A549 treated with Mapracorat at 1 μM for 4 hours (cell line): ENCODE measurements at places on chromosomes 3 and 15. TPM values are rescaled to one million over a fixed set of nuclear protein-coding genes. Genes with fewer than 3 reads are reported as not detected.

The AAGAB gene
- total RNA-seq = 62.7 to 69.6 TPM (median 65.9 TPM) in 5 replicates

The FAM98B gene
- 8.4 to 11.5 TPM (median 9.5 TPM) in 5 replicates for total RNA-seq

The LMAN1L gene
- not detected in 5 replicates for total RNA-seq

The PPP2R3A gene
- 1.4 to 2.9 TPM (median 2.2 TPM) in 5 replicates for total RNA-seq

The UPK1B gene
- total RNA-seq = 10.7 to 14.6 TPM (median 12.3 TPM) in 5 replicates

The GOLGA8S gene
- 0.10 to 0.23 TPM (median 0.18 TPM) in 5 replicates for total RNA-seq

The MORC1 gene
- not detected in 5 replicates for total RNA-seq

The CACNA2D3 gene
- 0.09 to 0.34 TPM (median 0.17 TPM) in 5 replicates for total RNA-seq

The IMPG2 gene
- total RNA-seq = 0.01 to 0.02 TPM (median 0.02 TPM) in 3 of 5 replicates, not detected in the others

The SERPINI1 gene
- total RNA-seq = 2.4 to 3.1 TPM (median 2.8 TPM) in 5 replicates

The PIF1 gene
- total RNA-seq = 11.6 to 23.5 TPM (median 16.4 TPM) in 5 replicates

The AADACL2 gene
- total RNA-seq = not detected in 5 replicates

The CGNL1 gene
- total RNA-seq = 0.68 to 0.85 TPM (median 0.77 TPM) in 5 replicates

The GMNC gene
- total RNA-seq = 0.04 TPM in 1 of 5 replicates, not detected in the others

The CASR gene
- not detected in 5 replicates for total RNA-seq

The CCR9 gene
- not detected in 5 replicates for total RNA-seq

The RGMA gene
- total RNA-seq = 0.10 to 0.56 TPM (median 0.22 TPM) in 5 replicates

The PPIP5K1 gene
- total RNA-seq = 4.7 to 7.8 TPM (median 6.9 TPM) in 5 replicates

The C3orf70 gene
- 0.02 to 0.05 TPM (median 0.04 TPM) in 3 of 5 replicates, not detected in the others for total RNA-seq

The ITIH1 gene
- not detected in 5 replicates for total RNA-seq

The AGBL1 gene
- not detected in 5 replicates for total RNA-seq

The PROS1 gene
- total RNA-seq = 9.8 to 13.3 TPM (median 11.4 TPM) in 5 replicates

The LTF gene
- 0.06 TPM in 1 of 5 replicates, not detected in the others for total RNA-seq

The FBXO40 gene
- total RNA-seq = not detected in 5 replicates

The FBXW12 gene
- total RNA-seq = not detected in 5 replicates

The SLC12A6 gene
- 4.3 to 6.5 TPM (median 6.3 TPM) in 5 replicates for total RNA-seq

The PTX3 gene
- total RNA-seq = 0.70 to 1.4 TPM (median 1.0 TPM) in 5 replicates

The TJP1 gene
- total RNA-seq = 63.0 to 77.4 TPM (median 72.4 TPM) in 5 replicates

The REC114 gene
- total RNA-seq = not detected in 5 replicates

The CPA3 gene
- total RNA-seq = not detected in 5 replicates

The NR2E3 gene
- total RNA-seq = 0.08 to 0.31 TPM (median 0.25 TPM) in 5 replicates

The NBEAL2 gene
- total RNA-seq = 53.0 to 93.2 TPM (median 64.3 TPM) in 5 replicates

The NANOGP8 gene
- not detected in 5 replicates for total RNA-seq

The CCR2 gene
- total RNA-seq = not detected in 5 replicates

The MAP1A gene
- 0.57 to 0.66 TPM (median 0.64 TPM) in 5 replicates for total RNA-seq

The ULK3 gene
- total RNA-seq = 26.3 to 39.5 TPM (median 33.7 TPM) in 5 replicates

The PCLAF gene
- 138 to 270 TPM (median 150 TPM) in 5 replicates for total RNA-seq

The ACP3 gene
- total RNA-seq = 0.07 to 0.08 TPM in 2 of 5 replicates, not detected in the others

The GNAI2 gene
- total RNA-seq = 35.1 to 46.7 TPM (median 45.2 TPM) in 5 replicates

The COL6A5 gene
- 0.05 TPM in 1 of 5 replicates, not detected in the others for total RNA-seq

The ZDHHC23 gene
- 3.0 to 3.9 TPM (median 3.5 TPM) in 5 replicates for total RNA-seq

The P2RY13 gene
- total RNA-seq = not detected in 5 replicates

The GCHFR gene
- 6.7 to 8.7 TPM (median 7.4 TPM) in 5 replicates for total RNA-seq

The YEATS2 gene
- 10.0 to 13.4 TPM (median 12.6 TPM) in 5 replicates for total RNA-seq

The CPNE4 gene
- total RNA-seq = 4.9 to 8.8 TPM (median 5.9 TPM) in 5 replicates

The ITPKA gene
- 3.6 to 6.7 TPM (median 5.2 TPM) in 5 replicates for total RNA-seq

The ARHGEF26 gene
- total RNA-seq = 7.4 to 10.0 TPM (median 9.0 TPM) in 5 replicates

The CLRN1 gene
- not detected in 5 replicates for total RNA-seq

The SERINC4 gene
- 0.07 to 0.08 TPM in 2 of 5 replicates, not detected in the others for total RNA-seq

The ATP8B4 gene
- total RNA-seq = 0.57 to 1.7 TPM (median 0.90 TPM) in 5 replicates

The ALDH1A3 gene
- 15.1 to 16.5 TPM (median 15.9 TPM) in 5 replicates for total RNA-seq

The MB21D2 gene
- total RNA-seq = 4.3 to 5.0 TPM (median 4.5 TPM) in 5 replicates

The ENTPD3 gene
- 0.05 TPM in 1 of 5 replicates, not detected in the others for total RNA-seq

The SUMF1 gene
- 19.6 to 23.8 TPM (median 20.3 TPM) in 5 replicates for total RNA-seq

The PARP15 gene
- not detected in 5 replicates for total RNA-seq

The DGKG gene
- total RNA-seq = 5.7 to 11.4 TPM (median 7.2 TPM) in 5 replicates

The SLC12A1 gene
- total RNA-seq = not detected in 5 replicates

The LRRC3B gene
- total RNA-seq = not detected in 5 replicates

The CAMKV gene
- total RNA-seq = 0.16 to 0.32 TPM (median 0.21 TPM) in 5 replicates

The BDH1 gene
- total RNA-seq = 2.8 to 3.8 TPM (median 3.4 TPM) in 5 replicates
